ENCODE measurements at places on chromosomes 3 and 15.

GRCh38 chr3:175304404-175304803, 445.3 kb downstream of the NAALADL2 start:
- DNase-seq: no peak

GRCh38 chr15:45641374-45641781, 6.5 kb downstream of the SQOR start:
- no peak for DNase-seq

- DNase-seq: no peak
These were observed 255.4 kb upstream of the UBE2E1 start for GRCh38 chr3:23550402-23550801.

- no peak for DNase-seq
These were observed 54.9 kb downstream of the TRIM71 start for GRCh38 chr3:32872487-32873382.

DNA sequence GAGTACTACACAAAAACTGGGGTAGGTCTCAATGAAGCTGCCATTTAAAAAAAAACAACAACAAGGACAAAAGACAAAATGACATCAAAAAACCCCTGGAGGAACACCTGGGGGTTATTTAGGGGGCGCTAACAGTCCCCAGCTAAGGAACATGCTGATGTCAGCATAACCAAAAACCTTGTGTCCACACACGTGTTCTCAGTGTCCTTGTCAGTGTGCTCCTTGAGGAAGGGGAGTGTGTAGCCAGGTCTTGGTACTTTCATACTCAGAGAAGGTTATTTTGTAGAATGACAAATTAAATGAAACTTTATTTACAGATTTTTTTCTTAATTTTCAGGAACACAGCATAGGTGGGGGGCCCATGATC, 31.2 kb upstream of the CLRN1 start:
- no peak for DNase-seq

GRCh38 chr3:141229132-141229531, 2.5 kb upstream of the PXYLP1 start:
- no peak for DNase-seq

- DNase-seq: no peak
These were observed 421.1 kb downstream of the PLOD2 start for GRCh38 chr3:145739926-145740325.

GRCh38 chr15:68957696-68958095, 27.4 kb downstream of the SPESP1 start:
- no peak for DNase-seq

GRCh38 chr3:21642433-21642832, 108.6 kb downstream of the ZNF385D start:
- no peak for DNase-seq

- no peak for DNase-seq
These were observed 122.3 kb upstream of the NR2E3 start for GRCh38 chr15:71687902-71688508.

GRCh38 chr3:188727052-188727451, 444.7 kb upstream of the TPRG1 start:
- no peak for DNase-seq

GRCh38 chr15:90320885-90321278, 31.2 kb upstream of the ZNF774 start:
- no peak for DNase-seq

DNA sequence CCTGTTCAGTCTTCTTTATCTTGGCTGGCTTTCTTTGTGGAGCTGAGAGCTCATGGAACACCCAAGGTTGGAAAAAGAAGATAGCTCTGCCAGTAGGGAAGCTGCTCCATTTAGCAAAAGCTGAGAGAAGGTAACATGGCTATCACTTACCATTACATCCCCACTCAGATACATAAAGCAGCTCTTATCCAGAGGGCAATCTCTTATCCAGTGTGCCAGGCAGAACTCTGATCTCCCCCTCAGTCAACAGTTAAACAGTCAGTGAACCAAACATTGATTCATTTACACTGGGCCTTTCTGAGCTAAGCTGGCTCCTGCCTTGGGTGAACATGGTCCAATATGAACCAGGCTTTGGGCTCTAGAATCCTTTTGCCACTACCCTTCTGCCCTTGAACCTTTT, 624.2 kb downstream of the NTRK3 start:
- no peak for DNase-seq

- no peak for DNase-seq
These were observed 433.1 kb upstream of the KCNMB2 start for GRCh38 chr3:178103140-178103539.

DNA sequence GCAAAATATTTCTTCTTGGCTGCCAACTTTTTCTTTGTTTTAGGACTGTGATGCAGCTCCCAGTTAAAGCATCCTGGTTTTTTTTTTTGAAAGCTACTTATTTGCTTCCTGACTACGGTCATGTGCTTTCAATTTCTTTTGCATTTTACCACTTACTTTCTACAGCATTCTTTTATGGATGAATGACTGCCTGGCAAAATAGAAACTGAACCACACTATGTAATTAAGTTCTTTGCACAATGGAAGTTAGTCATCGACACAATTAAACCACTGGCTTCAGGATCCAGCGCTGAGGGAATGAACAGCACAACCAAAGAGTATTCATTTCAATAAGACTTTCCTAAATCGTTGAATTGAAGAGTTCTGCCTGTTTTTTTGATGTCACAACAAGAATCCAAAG, 82.2 kb upstream of the EPHA3 start:
- no peak for DNase-seq

GRCh38 chr15:42933886-42934667, 13.5 kb upstream of the TTBK2 start:
- DNase-seq: no peak

DNA sequence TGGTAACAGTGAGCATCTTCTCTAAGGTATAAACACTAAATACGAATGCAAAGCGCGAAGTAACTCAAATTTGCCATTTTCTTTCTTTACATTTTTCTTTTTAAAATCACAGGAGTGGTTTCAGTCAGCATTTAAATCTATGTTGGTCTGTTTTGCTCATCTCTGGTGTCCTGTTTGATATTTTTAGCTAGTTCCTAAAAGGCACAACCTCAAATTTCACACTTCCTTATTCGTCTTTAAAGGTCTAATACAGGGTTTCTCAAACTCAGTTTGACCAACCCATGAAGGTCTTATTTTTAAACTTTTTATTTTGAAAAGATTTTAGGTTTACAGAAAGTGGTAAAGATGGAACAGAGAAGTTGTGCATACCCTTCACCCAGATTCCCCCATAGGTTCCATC, 201.1 kb downstream of the MAGI1 start:
- DNase-seq: no peak

GRCh38 chr3:160831401-160831800, 75.4 kb downstream of the PPM1L start:
- DNase-seq: no peak

- DNase-seq: no peak
These were observed 37.8 kb upstream of the SLC6A1 start for GRCh38 chr3:10954740-10955139.

- DNase-seq: no peak
These were observed 33.2 kb downstream of the ADAMTS17 start for GRCh38 chr15:100308608-100309007.

- DNase-seq: no peak
These were observed 137.1 kb upstream of the MCTP2 start for GRCh38 chr15:94094310-94094709.

- DNase-seq: no peak
These were observed 107.7 kb upstream of the SLC6A11 start for GRCh38 chr3:10708216-10708893.

DNA sequence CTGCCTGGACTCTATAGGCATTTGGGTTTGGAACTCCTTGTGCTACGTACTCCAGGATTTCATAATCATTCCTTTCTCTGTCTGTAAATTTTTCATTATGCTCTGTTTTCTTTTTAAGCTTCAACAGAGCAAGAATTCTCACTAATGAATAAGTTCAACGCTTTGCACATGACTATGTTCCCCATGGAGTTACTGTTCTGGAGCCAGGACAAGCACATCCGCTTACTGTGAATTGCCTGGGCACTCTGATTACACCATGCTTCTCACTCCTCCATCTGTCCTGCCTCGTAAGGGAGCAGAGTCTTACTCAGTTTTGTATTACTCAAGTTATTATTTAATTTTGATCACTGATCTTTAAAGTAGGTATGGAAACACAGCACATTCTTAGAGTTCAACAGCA, 472.7 kb downstream of the RAP2B start:
- DNase-seq: no peak

GRCh38 chr3:77222701-77223100, 182.8 kb downstream of the ROBO2 start:
- DNase-seq: no peak

GRCh38 chr3:19220311-19220710, 72.0 kb downstream of the KCNH8 start:
- DNase-seq: no peak

DNA sequence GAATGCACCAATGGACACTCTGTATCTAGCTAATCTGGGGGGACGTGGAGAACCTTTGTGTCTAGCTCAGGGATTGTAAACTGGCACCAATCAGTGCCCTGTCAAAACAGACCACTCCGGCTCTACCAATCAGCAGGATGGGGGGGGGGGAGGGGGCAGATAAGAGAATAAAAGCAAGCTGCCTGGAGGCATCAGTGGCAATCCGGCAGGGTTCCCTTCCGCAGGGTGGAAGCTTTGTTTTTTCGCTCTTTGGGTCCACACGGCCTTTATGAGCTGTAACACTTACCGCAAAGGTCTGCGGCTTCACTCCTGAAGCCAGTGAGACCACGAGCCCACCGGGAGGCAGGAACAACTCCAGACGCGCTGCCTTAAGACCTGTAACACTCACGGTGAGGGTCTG, 827.1 kb downstream of the PLOD2 start:
- DNase-seq: no peak

GRCh38 chr3:143783851-143784370, 64.4 kb downstream of the SLC9A9 start:
- no peak for DNase-seq

DNA sequence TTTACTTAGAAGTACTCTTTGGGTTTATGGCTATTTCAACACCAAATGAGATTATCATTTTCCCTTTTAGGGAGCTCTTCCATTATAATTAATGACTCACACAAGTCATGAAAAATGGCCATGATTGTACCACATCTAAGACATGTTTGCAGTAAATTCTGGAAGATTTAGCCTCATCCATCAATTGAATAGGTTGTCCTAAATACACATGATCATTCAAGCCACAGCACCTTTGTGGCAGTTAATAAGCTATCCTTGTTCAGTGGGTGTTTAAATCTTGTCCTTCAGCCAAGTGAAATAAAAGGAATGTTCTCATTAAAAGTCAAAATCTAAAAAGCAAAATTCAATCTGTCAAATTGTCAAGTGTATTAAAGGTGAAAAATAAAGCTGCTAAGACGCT, 237.5 kb downstream of the ZPLD1 start:
- DNase-seq: no peak

GRCh38 chr15:40878785-40879184, 4.8 kb upstream of the RHOV start:
- peak; percentile 39 for DNase-seq

DNA sequence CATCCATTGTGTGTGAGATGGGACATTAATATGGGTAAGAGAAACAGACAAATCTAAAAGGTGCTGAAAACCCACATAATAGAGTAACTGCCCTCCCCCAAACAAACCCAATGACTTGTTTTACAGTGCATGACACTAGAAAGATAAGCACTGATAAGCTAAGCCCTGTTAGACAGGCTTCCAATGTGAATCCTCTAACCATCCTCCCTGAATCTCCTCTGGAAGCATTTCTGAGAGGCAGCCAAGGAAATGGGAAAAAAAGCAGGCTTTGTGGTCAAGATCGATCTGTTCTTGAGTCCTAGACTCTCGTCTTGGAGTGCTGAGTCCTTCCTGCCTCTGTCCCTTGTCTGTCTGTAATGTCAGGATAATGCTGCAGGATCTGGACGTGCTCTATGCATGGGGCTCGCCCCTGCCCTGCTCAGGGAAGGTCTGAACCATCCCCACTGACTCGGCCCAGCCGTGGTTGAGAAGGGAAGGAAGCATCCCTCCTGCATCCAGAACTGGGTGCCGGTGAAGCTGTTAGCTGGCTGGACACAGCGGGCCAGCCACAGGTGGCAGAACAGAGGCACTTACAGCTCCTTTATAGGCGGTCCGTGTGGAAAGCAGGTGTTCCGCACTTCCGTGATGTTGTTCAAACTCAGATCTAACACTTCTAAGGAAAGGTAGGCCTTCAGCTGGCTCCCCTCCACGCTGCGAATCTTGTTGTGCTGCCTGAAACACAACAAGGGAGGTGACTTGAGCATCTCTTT, 84.1 kb downstream of the LRIG1 start:
- no peak for DNase-seq

- DNase-seq: no peak
These were observed 220.9 kb upstream of the EIF1B start for GRCh38 chr3:40088527-40089170.

GRCh38 chr15:93066224-93066681, 22.8 kb downstream of the RGMA start:
- no peak for DNase-seq

- no peak for DNase-seq
These were observed 24.4 kb downstream of the NR2F2 start for GRCh38 chr15:96354731-96355567.

GRCh38 chr3:197024881-197025735, 4.5 kb downstream of the MELTF start:
- no peak for DNase-seq

DNA sequence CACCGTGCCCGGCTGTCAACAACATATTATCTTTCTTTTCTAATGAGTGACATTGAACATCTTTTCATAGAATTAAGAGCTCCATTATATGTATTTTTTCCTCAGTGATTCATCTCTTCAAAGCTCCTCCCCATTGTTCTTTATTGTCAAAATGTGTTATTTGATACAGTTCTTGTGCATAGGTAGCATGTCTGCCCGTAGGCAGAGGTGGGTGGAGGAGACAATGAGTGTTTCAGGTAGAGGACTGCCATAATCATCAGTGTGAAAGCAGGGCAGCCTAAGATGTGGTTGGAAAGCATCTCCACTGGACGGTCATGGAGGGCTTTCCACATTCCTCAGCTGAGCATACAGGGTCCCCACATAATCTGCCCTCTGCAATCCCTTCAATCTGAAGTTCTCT, 452.0 kb upstream of the MCTP2 start:
- DNase-seq: no peak

- DNase-seq: no peak
These were observed 21.4 kb upstream of the MCF2L2 start for GRCh38 chr3:183449791-183450190.

DNA sequence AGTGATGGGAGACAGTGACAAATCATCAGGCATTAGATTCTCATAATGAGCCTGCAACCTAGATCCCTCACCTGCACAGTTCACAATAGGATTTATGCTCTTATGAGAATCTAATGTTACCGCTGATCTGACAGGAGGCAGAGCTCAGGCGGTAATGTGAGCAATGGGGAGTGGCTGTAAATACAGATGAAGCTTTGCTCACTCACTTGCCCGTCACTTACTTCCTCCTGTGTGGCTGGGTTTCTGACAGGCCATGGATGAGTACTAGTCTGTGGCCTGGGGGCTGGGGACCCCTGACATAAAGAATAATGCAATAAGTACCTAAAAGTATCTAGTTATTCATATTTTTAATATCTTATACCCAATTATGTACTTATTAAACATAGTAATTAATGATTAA, 15.6 kb downstream of the IQCB1 start:
- no peak for DNase-seq

DNA sequence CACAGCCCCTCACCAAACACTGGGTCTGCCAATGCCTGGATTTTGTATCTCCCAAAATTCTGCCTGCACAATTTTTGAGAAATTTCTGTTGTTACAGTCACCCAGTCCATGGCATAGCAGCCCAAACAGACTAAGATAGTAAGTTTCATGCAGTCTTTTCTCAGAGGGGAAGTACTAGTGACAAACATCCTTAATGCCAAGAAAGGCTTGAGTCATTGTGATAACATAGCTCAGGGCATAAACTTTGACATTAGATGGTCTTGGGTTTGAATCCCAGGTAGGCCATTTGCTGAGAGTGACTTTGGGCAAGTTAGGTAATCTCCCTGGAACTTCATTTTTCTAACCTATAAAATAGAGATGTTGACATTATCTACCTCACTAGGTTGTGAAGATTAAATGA, 36.1 kb upstream of the PFN2 start:
- DNase-seq: no peak
